ENCODE measurements at places on chromosomes 11 and 22.

GRCh38 chr11:12702999-12703453 lies 28.8 kb downstream of the TEAD1 start:
- DNase-seq, result no peak

DNA sequence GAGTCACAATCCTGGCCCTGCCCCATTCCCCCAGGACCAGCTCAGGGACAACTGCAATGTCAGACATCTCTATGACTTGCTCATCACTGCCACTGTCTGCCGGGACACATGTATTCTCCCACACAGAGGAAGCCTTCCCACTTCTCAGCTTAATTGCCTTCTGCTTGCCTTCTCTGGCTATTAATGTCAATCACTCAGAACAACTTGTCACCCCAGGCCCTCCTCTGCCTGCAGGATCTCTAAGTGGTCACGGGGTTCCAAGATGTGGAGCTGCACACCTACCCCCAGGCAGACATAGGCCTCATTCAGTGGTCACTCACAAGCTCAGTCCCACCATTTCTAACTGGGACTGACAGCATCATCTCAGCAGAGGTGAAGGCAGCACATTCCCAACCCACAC lies 15.1 kb downstream of the PLEKHA7 start:
- no peak for DNase-seq

- DNase-seq, result no peak
Observed at GRCh38 chr11:111082664-111083063, 162.9 kb upstream of the POU2AF2 start.

GRCh38 chr11:88521799-88522201 lies 184.3 kb upstream of the CTSC start:
- DNase-seq, result no peak

DNA sequence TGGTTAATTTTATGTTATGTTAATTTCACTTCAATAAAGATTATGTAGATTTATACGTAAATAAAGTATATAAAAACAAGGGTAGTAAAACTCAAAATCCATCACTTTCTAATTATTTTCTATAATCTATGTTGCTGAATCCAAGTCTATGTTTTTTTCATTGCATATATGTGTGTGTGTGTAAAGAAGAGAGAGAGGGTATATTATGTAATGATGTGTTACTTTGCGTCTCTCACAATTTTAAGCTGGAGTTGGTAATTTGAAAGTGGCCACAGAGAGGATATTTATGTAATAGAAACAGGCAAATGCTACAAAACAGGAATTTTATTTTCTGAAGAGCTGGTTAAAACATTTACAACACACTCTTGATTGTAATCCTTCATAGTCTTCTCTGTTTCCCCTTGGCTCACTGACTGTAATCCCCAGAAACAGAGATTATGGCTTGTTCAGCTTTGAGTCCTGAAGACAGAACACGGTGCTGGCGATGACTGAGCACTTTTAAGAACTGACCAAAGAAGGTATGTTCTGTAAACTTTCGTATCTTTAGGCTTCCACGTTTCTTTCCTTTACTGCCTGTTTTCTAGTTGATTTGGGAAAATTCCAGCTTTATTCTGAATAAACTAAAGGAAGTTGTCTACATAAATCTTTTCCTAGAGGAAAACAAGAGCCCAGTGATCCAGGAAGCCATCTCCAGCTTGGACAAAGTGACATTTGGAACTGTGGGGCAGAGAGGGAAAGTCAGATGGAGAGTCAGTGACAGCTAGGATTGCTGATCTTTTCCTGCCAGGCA lies 43.6 kb downstream of the OR2AG2 start:
- DNase-seq, result no peak

DNA sequence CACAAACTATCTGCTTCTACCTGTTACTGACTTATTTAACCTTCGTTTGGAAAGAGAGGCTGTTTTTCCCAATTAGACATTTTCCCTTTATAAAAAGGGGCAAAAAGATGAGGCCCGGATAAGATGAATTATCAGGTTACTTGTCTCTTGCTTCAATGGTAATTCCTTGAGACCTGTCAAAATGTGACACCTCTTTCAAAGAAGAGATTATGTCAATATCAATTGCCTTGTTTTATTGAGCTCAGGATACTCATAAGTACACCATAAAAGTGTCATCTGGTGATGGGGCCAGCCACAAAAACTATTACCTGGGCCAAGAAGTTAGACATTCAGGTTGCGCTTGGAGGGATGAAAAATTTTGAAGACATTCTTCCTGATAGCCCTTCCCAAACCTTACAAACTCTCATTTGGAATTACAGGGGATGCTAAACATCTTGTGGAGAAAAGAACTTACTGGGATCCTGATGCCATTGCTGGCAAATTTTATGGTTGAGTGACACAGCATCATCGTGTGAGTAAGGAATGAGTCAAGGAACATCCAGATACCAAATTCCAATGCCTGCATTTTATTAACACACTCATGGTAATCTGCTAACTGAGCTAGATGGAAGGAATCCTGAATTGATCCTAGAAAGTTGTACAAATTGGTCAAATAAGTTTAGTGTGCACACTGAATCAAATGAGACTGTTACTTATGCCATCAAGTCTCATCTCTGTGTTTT lies 1071.2 kb downstream of the LRRC4C start:
- no peak for DNase-seq

GRCh38 chr11:119460582-119460981 lies 37.6 kb upstream of the THY1 start:
- DNase-seq, result no peak

DNA sequence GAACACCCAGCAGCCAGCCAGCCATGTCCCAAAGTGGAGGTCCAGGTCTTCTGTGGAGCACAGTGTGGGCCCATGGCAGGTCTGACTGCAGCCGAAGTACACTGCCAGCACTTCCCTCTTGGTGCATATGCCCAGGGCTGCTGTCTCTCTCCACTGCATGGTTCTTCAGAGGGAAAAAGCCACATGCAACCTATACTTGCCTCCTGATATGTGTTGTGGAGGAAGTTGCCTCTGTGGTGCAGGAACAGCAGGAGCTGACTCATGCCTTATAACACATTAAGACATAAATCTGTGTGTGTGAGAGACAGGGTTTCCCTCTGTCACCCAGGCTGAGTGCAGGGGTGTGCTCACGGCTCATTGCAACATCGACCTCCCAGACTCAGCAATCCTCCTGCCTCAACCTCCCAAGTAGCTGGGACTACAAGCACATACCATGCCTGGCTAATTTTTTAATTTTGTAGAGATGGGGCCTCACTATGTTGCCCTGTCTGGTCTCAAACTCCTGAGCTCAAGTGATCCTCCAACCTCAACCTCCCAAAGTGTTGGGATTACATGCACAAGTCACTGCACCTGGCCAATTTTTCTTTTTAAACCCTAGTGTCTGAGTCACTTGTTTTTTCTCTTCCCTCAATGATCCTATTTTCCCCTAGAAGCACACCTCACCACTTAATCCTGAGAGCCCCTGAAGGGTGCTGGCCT lies 98.8 kb downstream of the MPPED2 start:
- DNase-seq, result no peak

GRCh38 chr22:35590634-35591295 lies 26.4 kb downstream of the MB start:
- no peak for DNase-seq

DNA sequence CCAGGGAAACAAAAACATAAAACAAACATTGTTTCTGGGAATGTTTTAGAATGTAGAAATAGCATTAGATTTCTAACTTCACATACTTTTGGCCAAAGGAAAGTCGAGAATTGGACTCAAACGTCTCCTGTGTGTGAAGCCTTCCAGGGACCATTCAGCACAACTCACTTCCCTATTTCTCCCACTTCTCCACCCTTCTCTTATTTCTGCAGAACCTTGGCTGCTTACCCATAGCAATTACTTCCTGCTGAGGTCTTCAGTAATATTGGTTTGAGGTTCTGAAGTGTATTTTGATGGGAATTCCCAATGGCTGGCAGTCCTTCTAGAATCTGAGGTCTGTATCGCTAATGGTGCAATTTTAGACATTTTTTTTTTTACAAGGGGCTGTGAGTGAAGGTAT lies 158.3 kb upstream of the SNX19 start:
- no peak for DNase-seq

- DNase-seq, result no peak
Observed at GRCh38 chr11:67416416-67417335, 1.2 kb downstream of the CARNS1 start.

DNA sequence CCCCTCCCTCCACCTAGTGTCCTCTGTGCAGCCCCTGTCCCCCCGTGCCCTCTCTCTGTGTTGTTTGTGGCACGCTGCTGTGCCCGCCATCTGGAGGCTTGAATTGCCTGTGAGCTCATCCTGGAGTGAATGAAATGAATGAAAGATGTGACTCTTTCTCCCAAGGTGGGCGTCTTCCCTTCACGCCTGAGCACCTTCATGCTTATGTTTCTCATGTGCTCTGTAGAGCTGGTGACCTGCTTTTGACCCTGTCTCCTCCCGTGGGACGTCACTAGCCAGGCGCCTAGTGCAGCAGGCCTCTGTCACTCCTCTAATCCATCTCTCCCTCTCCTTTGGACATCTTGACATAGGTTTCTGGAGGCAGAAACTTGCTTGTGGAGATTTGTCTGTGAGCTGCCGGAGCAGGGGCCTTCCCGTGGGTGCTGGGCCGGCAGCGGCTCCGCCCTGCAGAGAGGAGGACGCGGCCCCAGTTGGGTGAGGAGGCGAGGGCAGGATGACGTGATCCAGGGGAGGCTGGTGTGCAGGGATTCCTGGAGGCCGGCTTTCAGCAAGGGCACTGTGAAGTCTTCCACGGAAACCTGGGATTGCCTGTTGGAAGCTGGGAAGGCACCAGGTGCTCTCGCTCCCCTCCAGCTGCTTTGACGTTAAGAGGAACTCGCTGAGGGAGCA lies 40.6 kb downstream of the MUC6 start:
- DNase-seq, result no peak

DNA sequence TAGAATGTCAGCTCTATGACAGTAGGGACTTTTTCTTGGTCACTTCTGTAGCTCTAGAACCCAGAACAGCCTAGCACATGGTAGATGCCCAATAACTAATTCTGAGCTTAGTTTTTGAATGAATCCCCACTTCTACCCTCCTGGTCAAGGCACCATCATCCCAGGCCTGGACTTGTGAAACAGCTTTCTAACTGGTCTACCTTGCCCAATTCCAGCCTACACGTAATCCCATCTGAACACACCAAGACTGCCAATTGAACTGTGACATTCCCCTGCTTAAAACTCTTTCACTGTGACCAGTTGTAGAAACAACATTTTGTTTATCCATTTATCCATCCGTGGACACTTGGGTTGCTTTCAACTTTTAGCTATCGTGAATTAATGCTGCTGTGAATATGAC lies 6.1 kb upstream of the FOLR3 start:
- DNase-seq, result no peak

- DNase-seq, result peak; percentile 13
Observed at GRCh38 chr11:102733232-102733875, 8.6 kb upstream of the MMP8 start.

- no peak for DNase-seq
Observed at GRCh38 chr22:48316257-48317250, 1511.1 kb downstream of the BRD1 start.

DNA sequence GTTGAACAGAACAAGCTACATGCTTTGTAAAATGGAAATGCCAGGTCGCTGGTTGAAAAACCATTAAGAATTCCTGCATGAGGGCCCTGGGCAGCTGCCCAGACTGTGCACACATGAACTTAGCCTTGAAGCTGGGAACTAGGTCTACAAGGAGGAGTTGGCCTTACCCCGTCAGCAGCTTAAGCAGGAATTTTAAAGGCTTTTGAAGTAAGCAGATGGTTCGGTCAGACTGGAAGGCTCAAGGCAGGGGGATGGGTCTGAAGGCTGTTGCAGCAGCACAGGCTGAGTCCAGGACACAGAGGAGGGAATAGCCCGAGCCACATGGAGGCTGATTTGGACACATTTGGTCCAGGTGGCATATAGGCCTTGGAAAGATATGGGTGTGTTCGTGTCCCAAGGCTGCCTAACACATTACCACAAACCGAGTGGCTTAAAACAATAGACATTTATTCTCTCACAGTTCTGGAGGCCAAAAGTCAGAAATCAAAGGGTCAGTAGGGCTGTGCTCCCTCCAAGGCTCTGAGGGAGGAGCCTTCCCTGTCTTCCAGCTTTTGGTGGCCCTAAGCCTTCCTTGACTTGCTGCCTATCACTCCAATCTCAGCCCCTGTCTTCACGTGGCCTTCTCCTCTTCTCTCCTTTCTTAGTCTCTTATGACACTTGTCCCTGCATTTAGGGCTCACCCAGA lies 11.6 kb downstream of the LIF start:
- no peak for DNase-seq

DNA sequence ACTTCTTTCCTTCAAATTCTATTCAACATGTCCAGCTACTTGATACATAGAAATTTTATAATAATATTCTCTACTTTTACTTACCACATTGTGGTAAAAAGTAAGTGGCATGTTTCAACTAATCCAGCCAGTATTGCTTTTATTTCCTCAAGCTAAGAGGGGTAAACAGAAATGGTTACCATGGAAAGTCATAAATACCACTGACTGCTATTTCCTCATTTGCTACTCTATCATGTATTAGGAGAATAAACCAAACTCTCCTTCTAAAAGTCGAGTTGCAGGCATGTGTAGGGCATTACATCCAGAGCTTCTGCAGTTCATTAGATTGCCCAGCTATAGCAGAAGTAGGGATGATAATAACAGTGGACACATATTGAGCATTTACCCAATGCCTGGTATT lies 208.4 kb downstream of the MAML2 start:
- no peak for DNase-seq

- no peak for DNase-seq
Observed at GRCh38 chr22:27983361-27983791, 64.3 kb upstream of the PITPNB start.

GRCh38 chr11:58671983-58672633 lies 49.6 kb downstream of the CNTF start:
- no peak for DNase-seq

DNA sequence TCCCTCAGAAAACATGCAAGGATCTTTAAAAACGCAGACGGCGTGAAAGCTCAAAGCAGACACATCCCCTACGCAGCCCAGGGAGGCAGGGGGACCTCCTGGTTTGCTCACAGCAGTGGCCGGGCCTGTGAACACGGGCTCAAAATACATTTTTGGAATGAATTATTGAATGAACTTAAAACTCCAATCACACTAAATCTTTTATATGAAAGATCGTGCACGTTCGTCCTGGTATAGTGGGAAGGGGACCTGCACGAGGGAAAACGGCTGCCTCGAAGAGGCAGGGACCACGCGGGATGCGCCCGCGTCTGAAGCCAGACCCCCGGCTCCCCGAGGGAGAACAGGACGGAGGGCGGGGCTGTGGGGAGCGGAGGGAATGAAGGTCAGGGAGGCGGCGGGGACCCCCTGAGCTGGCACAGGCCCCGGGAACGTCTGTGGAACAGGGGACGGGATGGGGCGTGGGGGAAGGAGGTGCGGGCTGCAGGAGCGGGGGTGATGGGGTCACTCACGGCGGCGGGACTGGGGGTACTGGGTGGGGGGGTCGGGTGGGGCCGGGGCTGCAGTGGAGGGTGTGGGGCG lies 1.3 kb upstream of the PANX2 start:
- no peak for DNase-seq

GRCh38 chr22:37819105-37819433 lies 4.1 kb upstream of the GALR3 start:
- DNase-seq, result no peak

DNA sequence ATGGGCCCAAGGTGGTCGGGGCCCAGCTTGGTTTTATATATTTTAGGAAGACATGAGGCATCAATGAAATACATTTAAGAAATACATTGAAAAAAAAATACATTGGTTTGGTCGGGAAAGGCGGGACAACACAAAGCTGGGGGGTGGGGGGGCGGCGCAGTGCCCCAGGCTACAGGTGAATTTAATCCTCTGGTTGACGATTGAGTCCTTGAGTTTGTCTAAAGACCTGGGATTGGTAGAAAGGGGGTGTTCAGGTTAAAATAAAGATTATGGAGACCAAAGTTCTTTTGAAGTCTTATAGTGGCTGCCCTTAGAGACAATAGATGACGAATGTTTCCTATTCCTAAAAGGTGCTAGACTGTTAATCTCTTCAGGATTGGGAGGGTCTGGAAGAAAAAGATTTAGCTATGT lies 3.1 kb downstream of the IFITM1 start:
- no peak for DNase-seq

All from activated T-cell treated with anti-CD3 and anti-CD28 coated beads for 24 hours (primary cell).